ENCODE measurements at places on chromosomes 5 and 9.

- no peak for DNase-seq
Observed at GRCh38 chr9:28583832-28584231, 1010.6 kb upstream of the C9orf72 start.

- DNase-seq = no peak
Observed at GRCh38 chr5:161167016-161167767, 315.2 kb upstream of the ATP10B start.

GRCh38 chr9:95516734-95517558 is at the start of gene PTCH1:
Gene PTCH1, minus strand, starts transcription at chr9:95516971.
- DNase-seq = no peak

- DNase-seq = no peak
Observed at GRCh38 chr5:86008293-86008692, 609.4 kb upstream of the COX7C start.

DNA sequence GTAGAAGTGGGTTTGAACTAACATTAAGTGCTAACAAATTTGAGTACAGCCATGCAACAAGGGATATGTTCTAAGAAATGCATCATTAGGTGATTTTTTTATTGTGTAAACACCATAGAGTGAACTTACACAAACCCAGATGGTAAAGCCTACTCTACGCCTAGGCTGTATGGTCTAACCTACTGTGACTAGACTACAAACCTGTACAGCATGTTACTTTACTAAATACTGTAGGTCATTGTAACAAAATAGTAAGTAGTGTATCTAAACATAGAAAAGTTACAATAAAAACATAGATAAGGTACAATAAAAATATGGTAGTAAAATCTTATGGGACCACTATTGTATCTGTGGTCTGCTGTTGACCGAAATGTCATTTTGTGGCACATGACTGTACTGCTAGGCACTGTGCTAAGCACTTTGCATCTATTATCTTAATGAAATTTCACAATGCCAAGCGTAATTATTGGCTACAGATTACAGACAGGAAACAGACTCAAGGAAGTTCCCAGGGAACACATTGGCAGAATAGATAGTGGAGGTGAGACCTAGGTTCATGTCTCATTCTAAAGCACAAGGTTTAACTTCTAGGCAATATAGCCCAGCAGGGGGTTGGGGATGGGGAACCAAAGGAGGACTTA is 62.7 kb downstream of the ATP10B start:
- DNase-seq = no peak

DNA sequence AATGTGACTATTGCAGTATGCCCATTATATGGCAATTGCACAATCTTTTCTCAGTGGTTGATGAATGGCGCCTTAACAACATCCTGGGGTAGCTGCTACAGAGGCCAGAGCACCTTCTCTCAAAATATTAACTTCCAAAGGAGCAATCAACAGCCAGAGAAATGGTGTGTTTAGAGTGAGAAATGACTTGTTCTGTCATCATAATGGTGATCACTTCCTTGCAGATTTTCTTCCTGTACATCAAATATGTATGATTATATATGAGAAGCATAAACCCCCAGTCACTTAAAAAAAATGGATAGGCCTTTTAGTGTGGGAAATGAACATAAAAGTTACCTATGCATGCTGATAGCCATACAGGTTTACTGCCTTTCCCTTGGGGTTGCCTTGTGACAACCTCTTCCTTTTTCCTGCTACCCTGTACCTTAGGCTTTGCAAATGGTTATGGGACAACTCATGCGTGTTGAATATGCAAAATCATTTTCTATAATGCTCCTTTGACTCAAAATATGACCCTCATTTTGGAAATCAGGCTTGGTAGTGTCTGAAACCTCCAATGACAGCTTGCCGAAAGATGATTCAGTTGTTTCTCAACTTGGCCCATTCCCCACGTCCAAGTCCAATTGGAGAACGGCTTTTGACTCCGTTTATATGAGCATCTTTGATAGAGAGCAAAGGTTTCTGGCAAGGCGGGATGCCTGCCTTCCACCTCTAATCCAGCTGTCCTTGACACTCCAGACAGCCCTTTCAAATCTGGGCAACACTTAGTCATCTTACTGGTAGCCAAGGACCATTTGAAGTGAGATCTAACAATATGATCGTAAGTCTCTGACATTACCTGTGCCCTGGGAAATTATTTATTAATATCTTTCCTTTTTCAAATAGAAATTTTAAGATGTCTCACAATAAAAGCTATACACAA is 69.3 kb downstream of the SLC1A1 start:
- DNase-seq = no peak

- DNase-seq = no peak
Observed at GRCh38 chr5:78760366-78760765, 111.8 kb upstream of the LHFPL2 start.

- DNase-seq = no peak
Observed at GRCh38 chr5:110088676-110089436, 399.1 kb downstream of the MAN2A1 start.

DNA sequence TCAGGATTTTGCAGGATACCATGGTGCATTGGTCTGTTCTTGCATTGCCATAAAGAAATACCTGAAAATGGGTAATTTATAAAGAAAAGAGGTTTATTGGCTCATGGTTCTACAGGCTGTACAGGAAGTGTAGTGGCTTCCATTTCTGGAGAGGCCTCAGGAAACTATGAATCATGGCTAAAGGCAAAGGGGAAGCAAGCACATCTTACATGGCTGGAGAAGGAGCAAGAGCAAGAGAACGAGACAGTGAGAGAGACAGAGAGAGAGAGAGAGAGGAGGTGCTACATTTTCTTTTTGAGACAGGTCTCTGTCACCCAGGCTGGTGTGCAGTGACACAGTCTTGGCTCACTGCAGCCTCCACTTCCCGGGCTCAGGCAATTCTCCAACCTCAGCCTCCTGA is 43.9 kb downstream of the P4HA2 start:
- no peak for DNase-seq

- DNase-seq = no peak
Observed at GRCh38 chr9:95670122-95670521, 153.4 kb upstream of the PTCH1 start.

DNA sequence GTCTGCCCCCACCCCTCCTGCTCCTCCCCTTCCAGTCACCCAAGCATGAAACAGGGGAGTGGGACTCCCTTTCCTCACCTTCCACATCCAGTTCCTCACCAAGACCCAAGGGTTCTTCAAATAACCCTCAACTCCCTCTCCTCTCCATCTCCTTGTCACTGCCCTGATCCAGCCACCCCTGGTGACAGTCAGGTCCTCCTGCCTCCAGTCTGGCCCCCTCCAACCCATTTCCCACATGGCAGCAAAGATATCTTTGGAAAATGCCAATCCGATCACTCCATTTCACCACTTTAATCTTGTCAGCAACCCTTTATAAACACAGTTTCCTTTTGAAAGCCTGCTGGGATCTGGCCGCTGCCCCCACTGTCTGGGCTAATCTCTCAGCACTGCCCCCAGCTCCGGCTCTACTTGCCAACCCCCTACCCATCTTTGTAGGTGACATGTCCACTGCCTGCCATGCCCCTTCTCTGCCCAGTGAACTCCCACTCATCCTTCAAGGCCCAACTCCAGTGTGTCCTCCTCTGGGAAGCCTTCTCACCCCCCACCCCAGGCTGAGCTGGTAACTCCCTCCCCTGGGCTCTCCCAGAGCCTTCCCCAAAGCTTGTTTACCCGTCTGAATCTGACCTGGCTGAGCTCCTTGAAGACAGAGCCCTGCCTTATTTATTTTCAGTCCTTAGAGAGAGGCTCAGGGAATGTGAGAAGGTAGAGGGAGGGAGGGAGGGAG is 781 bp upstream of the MYOZ3 start:
- no peak for DNase-seq

- no peak for DNase-seq
Observed at GRCh38 chr5:55668356-55668755, 43.8 kb downstream of the SLC38A9 start.

DNA sequence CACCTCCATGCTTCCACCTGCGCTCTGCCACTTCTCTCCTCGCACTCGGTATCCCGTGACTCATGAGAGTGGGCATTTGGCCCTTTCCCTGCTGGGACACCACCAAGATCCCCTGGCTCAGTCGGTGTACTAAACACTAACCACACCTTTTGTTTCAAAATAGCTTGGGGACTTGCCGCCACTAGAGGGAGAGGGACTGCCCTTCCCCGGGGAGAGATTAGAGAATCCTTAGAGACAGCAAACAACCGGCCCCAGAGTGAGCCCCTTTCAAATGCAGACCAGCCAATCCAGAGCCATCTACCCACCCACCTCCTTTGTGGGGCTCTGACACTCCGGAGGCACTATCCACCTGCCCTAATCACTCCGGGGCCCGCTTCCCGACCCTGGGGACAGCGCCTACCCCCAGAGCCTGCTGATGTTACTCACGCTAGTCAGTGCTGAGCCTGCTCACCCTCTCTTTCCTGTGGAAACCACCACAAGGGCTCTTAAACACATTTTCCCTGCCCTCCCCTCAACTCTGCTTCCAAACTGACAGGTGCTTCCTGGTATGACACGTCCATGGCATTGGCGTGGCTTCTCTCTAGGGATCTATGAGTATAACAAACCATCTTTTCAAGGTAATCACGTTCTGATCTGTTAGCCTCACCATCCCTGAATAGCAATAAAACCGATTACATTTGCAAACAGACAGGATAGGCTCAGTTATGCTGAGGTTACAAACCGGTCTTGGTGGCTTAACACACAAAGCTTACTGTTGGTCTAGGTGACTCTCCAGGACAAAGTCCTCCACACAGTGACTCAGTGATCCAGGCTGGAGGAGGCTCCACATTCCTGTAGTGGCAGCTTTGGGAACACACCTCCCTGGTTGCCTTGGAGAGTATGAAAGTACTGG is 180.1 kb upstream of the MVB12B start:
- DNase-seq = peak; percentile 52

DNA sequence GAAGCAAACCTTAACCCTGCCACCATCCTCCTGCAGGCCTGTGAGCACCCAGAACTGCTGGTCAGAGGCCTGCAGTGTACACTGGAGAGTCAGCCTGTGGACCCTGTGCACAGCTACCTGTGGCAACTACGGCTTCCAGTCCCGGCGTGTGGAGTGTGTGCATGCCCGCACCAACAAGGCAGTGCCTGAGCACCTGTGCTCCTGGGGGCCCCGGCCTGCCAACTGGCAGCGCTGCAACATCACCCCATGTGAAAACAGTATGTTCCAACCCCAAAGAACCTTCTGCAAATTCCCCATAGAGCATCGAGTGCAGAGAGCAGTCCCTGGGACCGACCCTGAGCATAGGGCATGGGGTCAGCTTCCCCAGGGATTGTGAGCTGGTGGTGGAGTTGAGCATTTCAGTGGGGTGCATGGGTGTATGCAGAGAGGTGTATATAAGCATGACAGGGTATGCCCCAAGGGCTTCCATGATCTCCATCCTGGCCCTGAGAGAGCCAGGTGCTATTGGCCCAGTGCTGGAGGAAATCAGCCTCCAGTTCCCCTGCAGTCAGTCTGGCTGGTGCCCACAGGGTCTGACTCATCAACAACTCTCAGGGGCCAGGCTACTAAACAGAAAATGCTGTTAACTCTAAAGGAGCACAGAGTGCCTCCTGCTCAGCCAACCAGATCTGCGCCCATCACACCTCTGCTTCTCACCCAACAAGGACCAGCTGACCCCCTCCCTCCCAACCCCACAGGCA is 126.2 kb downstream of the SAXO1 start:
- no peak for DNase-seq

DNA sequence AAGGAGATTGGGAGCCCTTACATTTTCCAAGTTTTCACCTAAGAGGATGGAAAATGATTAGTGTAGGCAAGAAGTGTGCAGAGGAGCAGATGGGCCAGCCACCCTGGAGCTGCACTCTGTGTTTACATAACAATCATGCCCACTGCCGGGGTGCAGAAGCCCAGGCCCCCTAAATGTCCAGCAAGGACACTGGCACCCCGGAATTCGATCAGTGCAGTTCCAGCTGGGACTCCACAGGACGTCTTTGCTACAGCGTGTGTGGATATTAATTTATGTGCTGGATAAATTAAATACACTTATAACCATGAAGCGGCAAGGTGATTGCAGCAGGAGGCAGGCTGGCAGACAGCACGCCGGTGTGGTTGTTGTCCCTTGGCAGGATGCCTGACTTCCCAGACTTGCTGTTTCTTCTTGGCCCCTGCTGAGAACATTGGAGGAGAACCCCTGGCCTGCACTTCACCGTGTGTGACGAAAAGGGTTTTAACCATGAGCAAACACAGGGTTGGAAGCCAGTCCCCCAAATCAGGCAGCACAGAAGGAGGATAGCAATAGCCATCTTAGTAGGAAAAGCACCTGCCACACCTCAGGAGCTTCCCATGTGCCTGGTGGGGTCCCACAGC is 73.7 kb downstream of the GADD45G start:
- DNase-seq = no peak

DNA sequence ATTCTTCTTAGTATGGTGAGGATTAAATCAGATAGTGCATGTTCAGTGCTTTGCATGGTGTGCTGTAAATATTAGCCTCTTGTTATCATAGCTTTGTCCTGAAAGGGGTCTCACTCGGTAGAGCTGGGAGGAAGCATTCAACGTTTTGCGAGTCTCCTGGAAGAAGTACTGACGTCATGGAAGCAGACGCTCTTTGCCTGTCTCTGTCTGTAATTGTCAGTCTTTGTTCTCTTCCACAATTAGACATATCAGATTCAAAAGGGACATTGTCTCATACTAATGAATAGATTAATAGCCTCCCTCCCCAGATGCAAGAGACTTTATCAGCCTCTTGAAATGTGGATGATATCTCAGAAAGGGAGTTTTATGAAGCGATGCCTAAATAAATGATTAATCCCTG is 91.8 kb upstream of the CXCL14 start:
- DNase-seq = no peak
